Astrocyte of the cerebellum (primary cell): ENCODE measurements at places on chromosomes 1 and 21.
A peak's percentile ranks its signal among the peaks of the same experiment; 100 is the strongest.

DNA sequence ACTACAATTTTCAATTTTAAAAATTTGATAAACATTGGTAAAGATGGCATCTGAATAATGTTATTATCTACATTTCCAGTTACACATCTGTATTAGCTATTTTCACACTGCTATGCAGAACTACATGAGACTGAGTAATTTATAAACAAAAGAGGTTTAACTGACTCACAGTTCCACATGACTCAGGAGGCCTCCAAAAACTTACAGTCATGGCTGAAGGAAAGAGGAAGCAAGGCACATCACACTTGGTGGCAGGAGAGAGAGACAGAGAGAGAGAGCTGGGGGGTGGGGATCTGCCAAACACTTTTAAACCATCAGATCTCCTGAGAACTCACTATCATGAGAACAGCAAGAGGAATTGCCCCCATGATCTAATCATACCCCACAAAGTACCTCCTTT is 850.0 kb downstream of the LTN1 start:
- DNase-seq, result no peak

- no peak for DNase-seq
These were observed 32.5 kb downstream of the SLC22A15 start for GRCh38 chr1:116008656-116009390.

GRCh38 chr1:215786997-215787396 is 219.9 kb downstream of the KCTD3 start:
- DNase-seq, result no peak

DNA sequence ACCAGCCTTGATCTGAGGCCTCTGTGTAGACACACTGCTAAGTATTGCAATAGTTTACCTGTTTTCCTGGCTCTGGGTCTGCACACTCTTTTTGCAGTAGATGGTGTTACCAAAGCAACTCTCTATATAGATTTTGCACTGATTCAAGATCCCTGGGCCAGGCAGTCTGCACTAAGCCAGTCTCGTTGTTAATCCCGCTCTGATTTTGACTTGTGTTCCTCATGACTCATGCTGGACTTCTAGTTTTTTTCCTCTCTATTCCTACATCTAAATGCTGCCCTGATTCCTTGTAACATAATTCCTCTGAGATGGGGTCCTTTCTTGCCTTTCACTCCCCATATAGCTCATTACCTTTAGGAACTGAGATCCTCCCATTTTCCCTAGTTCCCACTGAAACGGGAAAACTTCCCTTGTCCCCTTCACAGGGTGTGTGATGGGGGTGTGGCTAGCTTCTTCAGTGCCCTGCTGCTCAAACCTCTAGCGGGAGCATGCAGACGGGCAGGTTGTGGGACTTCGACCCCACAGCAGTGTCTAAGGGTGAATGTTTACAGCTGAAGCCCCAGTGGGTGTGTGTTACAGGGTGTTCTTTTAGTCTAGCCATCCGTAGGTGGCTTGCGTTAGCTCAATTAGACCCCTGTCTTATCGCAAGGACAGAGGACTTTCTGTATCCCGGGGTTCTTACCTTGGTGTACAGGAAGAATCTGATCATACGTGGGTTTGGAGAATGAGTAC is 106.5 kb upstream of the RAB3GAP2 start:
- DNase-seq, result no peak

- DNase-seq, result peak; percentile 74
These were observed 386.3 kb downstream of the DISC1 start for GRCh38 chr1:232012773-232013386.
